ENCODE measurements at places on chromosomes 5 and 9.

DNA sequence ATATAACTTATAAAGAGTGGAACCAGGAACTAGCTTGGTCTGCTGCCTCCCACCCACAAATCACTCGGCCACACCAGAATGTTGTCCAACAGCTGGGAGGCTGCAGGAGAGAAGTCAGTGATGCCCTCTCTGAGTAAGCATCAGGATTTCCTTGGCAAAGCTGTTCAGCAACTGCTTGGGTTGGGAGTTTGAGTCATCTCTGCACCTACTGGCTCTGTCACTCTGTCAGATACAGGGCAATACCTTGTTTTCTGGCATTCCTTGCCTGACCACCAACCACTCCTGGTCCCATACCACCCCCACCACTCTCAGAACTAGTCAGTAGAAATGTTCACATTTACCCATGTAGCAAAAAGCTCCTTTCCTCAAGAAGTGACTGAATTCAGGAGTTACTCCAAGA is 36.8 kb upstream of the GCNT4 start:
- DNase-seq, result no peak

- no peak for DNase-seq
Observed at GRCh38 chr5:114101153-114101552, 260.7 kb upstream of the KCNN2 start.

DNA sequence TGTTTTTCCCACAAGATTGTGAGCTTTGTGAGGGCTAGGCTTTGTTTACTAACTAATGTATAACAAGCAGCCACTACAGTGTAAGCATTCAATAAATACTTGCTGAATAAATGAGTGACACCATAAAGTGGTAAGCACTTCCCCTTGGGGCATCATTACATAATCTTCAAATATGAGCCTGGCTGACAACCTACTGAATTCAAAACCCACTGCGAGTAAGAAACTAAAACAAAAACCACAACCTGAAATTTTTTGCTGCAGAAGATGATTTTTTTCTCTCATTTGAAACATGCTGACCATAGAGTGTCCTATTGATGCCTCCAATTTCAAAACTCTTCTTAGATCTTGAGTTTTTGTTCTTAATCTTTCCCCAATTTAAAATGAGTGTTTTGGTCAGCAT is 331.3 kb upstream of the CCNG1 start:
- no peak for DNase-seq

GRCh38 chr5:55188656-55189540 is 15.9 kb upstream of the CDC20B start:
- no peak for DNase-seq

- no peak for DNase-seq
Observed at GRCh38 chr9:130208600-130209347, 36.6 kb downstream of the NCS1 start.

DNA sequence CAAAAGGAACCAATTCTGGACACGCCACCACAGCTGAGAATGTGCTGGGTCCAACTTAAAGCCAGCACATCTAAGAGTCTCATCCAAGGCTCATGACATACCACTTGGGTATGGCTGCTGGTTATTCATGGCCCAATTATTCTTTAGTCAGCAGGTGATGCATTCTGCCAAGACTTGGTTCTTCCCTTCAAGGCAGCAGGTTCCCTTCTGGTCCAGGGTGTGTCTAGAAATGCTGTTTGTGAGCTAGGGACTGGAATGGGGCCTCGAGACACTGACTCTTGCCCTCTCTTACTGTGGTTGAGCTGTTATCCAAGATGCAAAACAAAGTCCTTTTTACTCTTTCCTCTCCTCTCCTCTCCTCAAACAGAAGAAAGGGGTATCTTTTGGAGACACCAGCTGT is 522.6 kb downstream of the HINT1 start:
- no peak for DNase-seq

GRCh38 chr5:35679357-35679756 is 61.7 kb downstream of the SPEF2 start:
- no peak for DNase-seq

DNA sequence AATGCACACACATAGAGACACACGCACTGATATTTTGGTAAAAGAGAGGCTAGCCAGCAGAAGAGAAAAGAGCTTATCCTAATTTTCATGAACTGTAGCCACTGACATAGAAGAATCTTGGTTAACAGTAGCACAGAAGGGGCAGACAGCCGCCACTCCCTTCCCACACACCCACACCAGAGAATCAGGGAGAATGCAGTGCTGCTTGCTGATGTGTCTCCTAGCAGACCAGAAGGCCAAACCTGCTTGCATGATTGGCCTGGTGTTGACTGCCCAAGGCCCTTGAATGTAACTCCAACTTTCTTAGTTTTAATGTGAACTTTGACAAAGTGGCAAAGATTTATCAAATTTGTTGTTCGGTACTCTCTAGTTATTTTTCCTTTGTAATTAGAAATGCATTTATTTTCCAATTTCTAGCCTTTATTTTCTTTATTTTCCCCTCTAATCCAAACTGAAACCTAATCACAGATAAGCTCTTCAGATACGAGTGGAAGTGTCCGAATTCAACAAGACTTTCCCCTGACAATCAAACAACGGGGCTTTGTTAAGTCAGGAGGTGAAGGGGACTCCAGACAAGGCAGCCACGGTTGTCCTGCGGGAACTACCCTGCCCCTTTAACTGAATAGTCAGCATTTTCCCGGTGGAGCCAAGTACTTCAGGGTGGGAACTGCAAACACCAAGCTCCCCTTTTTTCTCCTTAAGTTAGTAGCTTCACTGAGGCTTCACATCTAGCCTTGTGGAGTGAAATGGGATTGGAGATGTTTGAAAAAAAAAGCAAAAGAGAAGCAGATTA is 81.9 kb upstream of the CTSL start:
- DNase-seq, result no peak

- no peak for DNase-seq
Observed at GRCh38 chr9:98104445-98104881, 14.6 kb downstream of the TRIM14 start.

DNA sequence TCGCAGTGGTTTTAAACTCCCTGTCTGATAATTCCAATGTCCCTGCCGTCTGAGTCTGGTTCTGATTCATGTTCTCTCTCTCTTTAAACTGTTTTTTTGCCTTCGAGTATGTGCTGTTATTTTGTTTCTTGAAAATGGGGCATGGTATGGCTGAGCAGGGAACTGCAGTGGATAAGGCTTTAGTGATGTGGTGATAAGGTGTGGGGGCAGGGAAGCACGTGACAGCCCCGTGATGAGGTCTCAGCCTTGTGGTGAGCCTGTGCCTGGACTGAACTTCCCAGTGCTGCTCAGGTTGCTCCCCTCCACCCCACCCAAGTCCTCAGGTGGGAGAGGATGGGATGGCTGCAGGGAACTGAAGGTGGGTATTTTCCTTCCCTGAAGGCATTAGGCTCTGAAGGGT is 5.5 kb upstream of the ZNF354B start:
- DNase-seq, result no peak

DNA sequence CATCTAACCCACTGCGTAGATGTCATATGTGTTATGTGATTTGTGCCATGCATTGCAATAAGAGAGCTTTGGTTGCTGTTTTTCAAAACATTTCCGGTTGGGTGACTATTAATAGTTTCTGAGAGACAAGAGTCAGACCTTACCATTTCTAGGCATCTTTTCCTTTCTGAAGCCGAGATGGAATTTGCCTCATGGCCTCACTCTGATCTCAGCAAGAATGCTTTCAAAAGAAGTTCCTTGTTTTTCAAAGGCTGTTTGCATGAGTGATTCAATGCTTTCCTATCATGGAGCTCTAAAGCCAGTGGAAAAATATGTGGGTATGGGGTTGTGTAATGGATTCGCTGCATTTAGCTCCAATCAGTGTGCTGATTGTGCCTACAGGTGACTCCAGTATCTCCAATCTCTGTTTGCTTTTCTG is 203.1 kb upstream of the PPP1R2B start:
- no peak for DNase-seq

- no peak for DNase-seq
Observed at GRCh38 chr5:1105350-1106265, 6.3 kb downstream of the SLC12A7 start.

- no peak for DNase-seq
Observed at GRCh38 chr5:155689406-155689805, 637.6 kb upstream of the SGCD start.

DNA sequence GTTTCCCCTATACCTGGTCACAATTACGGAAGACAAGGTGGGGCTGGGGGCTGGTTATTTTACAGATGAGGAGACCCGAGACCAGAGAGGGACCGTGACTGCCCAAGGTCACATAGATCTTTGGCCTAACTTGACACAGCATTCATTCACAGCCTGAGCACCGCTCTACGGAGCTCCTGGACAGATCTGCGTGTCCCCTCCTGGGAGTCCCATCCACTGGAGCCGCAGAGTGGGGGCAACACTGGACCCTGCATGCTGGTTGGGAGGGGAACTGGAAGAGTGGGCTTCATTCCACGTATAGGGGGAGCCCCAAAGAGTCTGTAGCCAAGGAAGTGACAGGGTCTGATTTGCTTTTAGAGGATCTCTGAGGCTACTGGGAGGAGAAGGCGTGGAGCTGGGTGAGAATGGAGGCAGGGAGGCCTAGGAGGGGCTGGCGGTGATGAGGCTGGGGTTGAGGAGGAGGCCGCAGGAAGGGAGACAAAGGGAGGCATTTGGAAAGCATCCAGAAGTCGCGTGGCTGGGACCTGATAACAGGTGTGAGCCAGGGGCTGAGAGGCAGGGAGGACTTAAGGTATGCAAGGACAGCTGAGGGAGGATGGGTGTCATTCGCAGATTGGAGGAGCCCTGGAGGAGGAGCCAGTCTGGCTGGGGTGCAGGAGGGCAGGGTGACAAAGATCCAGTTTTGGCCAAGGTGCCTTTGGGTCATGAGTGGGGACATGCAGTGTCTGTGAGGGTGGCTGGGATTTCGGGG is 64.3 kb upstream of the IER5L start:
- no peak for DNase-seq

- DNase-seq, result no peak
Observed at GRCh38 chr5:110001648-110002047, 311.9 kb downstream of the MAN2A1 start.

GRCh38 chr9:132239518-132239917 is 77.7 kb downstream of the NTNG2 start:
- no peak for DNase-seq

- no peak for DNase-seq
Observed at GRCh38 chr9:96688187-96688586, 33.1 kb upstream of the PRXL2C start.

DNA sequence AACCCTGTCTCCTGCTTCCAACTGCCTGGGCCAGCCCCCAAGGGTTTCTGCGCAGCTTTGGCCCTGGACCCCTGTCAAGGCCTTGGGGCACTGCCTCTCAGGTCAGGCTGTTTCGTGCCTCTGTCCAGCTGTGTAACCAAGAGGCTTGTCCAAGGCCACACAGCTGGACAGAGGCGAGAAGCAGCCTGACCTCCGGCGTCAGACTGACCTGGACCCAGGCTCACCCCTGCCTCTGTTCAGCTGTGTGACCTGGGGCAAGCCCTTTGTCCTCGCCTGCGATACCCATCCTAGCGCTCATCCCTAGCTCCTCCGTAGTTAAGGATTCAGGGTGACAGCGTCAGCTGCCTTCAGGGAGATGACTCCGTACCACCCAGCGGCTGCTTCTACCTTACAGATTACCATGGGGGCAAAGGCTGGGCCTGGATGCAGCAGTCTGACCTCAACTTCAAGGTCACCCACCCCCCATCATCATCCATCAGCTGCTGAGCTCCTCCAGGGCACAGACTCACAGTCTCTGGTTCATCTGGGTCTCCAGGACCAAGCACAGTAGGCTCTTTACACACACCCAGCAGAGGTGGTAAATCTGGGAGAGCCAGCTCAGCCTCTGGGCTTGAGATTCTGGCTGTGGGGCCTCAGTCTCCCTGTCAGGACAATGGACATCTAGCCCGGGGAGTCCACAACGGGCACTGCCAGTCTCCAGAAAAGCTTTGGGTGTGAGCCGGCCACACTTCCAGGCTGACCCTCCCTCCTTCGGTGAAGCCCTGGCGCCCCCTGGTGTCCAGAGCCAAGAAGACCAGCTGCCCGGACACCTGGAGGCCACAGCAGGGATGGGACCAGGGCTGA is 7.9 kb downstream of the AK1 start:
- DNase-seq, result peak; percentile 79

DNA sequence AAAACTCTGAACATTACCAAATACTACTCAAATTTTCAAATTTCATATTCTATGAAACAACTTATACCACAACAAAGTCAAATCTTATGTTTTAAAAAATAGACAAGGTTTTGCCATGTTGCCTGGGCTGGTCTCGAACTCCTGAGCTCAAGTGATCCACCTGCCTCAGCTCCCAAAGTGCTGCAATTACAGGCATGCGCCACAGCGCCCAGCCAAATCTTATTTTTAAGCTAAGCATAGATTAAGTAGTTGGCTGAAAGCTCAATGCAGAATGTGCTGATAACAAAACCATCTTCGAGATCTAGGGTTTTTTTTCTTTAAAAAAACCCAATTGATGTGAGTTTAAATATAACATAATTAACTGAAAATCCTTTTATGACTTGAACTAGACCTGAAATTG is 6.4 kb downstream of the LMBRD2 start:
- no peak for DNase-seq

DNA sequence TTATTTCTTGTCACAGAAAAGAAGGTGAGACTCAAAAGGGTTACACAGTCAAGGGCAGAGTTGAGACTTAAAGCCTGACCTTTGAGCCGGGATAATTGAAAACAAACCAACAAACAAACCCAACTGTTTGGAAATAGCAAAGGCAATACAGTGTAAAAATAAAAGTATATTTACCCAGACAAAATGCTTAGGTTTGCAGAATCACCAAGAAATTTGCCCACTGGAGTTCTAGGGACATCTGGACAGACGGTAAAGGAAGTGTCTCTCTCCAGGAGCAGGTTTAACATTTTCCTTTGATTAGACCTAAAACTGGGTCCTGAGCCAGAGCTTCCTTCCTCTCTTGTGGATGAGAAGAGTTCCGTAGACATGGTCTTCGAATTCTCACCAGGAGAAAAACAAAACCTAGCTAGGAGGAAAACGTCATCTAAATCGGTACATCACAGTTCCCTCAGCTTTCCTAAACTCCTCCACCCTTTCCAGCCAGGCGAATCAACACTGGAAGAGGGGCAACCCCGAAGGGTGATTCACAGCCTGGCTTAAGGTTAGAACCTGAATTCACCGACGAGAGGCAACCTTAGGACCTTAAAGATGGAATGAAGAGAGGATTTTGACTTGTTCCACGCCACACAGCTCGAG is 673 bp downstream of the CDC25C start:
- DNase-seq, result no peak

- DNase-seq, result no peak
Observed at GRCh38 chr5:172311605-172312004, 28.0 kb upstream of the UBTD2 start.

DNA sequence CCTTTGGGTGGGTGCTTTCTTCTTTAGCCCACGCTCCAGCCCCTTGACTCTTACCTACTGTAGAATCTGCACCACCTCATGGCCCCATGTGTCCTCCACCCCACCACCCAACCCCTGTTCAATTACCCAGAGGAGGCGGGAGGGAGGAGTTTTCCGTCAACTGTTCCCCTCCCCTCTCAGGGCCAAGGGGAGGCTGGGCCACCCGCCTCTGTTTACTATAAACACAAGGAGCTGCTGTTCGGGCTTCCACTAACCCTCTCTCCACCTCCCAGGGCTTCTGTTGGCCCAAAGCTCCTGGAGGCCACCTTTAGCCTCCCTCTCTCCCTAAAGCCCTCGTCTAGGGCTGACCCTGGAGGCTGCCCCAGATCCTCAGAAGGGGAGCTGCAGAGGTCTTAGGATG is 59.2 kb downstream of the FOXI1 start:
- no peak for DNase-seq
